Fibroblast of the aortic adventitia (primary cell): ENCODE measurements at places on chromosomes 1 and 21. TPM values are rescaled to one million over a fixed set of nuclear protein-coding genes. Genes with fewer than 3 reads are reported as not detected.

DNA sequence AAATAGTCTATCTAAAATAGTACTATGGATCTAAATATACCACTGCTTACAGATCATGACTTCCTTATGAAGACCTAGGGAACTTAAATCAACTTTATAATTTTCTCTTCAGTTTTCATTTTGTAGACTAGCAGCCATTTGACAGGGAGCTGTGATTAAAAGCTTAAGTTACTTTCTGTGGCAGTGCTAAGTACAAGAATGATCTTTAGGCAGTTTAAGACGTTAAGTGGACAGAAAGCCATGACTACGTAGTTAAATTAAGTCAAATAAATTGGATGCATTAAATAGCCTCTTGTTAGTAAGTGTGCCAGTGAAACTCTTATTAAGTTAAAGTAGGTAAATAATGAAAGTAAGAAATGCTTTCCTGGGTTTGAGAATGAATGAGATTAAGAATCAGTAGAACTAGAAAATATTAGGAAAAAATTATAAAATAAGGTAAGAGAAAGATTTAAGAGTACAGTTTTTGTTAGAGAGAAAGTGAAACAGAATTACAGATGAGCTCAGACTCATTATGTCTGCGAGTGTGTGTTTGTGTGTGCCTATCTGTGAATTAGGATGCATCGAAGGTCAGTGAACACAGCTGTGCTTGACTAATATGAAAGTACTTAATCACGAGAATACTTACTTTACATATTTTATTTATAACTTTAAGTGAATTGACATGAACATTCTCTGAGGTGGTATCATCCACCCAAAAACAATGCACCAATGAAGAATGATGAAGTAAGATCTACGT lies 336.9 kb downstream of the KCNT2 start:
- DNase-seq, result no peak

GRCh38 chr21:26055010-26055409 lies 115.6 kb downstream of the APP start:
- no peak for DNase-seq

DNA sequence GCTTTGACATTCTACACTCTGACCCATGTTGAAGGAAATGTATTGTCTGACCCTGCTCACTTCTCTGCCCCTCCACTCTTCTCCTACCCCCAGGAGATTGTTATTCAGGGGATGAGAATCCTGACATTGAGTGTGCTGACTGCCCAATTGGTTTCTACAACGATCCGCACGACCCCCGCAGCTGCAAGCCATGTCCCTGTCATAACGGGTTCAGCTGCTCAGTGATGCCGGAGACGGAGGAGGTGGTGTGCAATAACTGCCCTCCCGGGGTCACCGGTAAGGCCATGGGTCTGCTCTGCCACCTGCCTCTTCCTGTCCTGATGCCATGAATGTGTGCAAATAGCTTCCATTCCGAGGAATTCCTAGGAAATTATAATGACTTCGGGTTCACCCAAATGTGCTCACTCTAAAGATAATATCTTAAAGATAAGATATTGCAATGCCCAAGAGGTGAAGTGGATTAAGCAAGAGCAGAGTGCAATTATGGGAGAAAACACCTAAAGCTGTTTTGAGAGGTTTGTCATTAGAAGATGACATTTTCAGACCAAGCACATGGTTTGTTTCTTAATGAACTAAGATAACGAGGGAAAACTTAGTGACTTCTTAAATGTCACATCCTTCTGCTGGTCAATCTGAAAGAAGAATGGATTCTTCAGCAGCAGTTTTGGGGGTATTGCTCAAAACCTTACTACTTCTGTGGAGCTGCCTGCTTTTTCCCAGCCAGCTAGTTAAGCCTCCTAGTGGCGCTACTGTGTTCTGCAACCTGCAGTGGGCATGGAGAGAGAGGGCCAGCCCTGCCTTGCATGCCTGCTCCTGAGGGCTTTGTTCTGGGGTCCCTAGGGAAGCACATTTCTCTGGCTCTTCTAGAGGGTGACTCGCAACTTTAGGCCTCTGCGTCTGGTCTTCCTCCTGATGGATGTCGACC lies 41.6 kb downstream of the LAMC2 start:
- peak; percentile 60 for DNase-seq

GRCh38 chr21:37683396-37684114 lies 232.7 kb downstream of the KCNJ6 start:
- no peak for DNase-seq

- DNase-seq, result no peak
Observed at GRCh38 chr1:189117072-189117770, 1360.4 kb downstream of the BRINP3 start.

DNA sequence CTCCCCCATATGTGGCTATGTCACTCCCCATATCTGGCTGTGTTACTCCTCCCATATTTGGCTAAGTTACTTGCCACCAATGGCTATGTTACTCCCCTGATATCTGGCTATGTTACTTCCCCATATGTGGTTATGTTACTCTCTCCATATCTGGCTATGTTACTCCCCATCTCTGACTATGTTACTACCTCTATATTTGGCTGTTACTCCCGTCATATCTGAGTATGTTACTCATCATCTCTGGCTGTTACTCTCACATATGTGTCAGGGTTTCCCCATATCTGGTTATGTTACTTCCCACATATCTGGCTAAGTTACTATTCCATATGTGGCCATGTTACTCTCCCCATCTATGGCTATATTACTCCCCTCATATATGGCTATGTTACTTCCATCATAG lies 50.3 kb upstream of the MAP10 start:
- no peak for DNase-seq

Gene ABCG1
- 0.08 and 0.09 TPM in 2 replicates for total RNA-seq

Gene KIAA0040
- total RNA-seq, result 0.33 and 0.99 TPM in 2 replicates

DNA sequence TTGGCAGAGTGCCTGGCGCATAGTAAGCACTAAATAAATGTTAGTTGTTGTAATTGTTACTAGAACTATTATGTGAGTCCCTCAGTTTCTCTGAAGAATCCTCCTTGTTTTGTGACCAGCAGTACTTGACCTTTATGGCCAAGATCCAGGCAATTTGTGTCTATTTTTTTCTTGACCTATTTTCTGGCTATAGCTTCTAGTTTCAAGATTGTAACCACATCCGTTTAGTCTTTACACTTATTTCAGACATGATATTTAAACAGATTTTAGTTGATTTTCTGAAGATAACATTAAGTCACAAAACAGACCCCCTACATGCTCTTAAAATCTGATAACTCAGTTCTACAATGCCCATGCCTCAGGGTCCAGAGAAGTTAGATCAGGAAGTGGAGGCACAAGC lies 50.3 kb downstream of the CDC7 start:
- DNase-seq, result no peak
